ENCODE measurements at places on chromosomes 2 and 18. TPM values are rescaled to one million over a fixed set of nuclear protein-coding genes. Genes with fewer than 3 reads are reported as not detected.

The DSC1 gene
- not detected for total RNA-seq

The NGEF gene
- total RNA-seq: not detected

The PLGLB2 gene
- total RNA-seq: not detected

The TXNL1 gene
- 66.5 TPM for total RNA-seq

The PREB gene
- total RNA-seq: 95.3 TPM

The TUBA4B gene
- not detected for total RNA-seq

The CHST9 gene
- not detected for total RNA-seq

The FAP gene
- 2.3 TPM for total RNA-seq

The CCDC178 gene
- total RNA-seq: 0.13 TPM

The TTN gene
- total RNA-seq: under 0.01 TPM

The HOXD8 gene
- 14.5 TPM for total RNA-seq

The ACMSD gene
- not detected for total RNA-seq

The ALK gene
- total RNA-seq: 4.8 TPM

The SERPINB3 gene
- not detected for total RNA-seq

The TMEM247 gene
- not detected for total RNA-seq

The CRYGC gene
- not detected for total RNA-seq

GRCh38 chr2:50143822-50144575, 887.9 kb downstream of the NRXN1 start:
- peak; percentile 86 for DNase-seq

- DNase-seq: no peak
Observed at GRCh38 chr18:23596183-23596582, 9.9 kb upstream of the NPC1 start.

DNA sequence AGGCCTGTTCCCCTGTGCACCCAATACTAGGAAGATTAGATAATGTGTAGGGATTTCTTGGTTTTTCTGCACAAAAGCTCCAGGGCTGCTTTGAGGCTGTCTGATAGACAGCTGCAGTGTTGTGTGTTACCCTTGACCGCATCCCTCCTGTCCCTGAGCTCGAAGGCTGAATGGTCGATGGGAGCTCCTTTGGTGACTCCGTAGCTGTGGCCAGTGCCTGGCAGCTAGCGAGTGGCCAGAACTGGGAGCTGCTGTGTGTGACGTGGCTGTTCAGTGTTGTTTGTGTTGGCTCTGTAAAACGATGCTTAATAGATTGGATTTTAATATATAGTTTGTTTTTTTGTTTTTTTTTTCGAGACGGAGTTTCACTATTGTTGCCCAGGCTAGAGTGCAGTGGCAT, 170.0 kb downstream of the AGAP1 start:
- DNase-seq: no peak

GRCh38 chr18:29871246-29871645, 1171.3 kb downstream of the DSC3 start:
- DNase-seq: peak; percentile 15

GRCh38 chr18:58896268-58896667, 31.6 kb downstream of the ZNF532 start:
- no peak for DNase-seq

- DNase-seq: no peak
Observed at GRCh38 chr2:25270061-25270460, 71.7 kb downstream of the DNMT3A start.

DNA sequence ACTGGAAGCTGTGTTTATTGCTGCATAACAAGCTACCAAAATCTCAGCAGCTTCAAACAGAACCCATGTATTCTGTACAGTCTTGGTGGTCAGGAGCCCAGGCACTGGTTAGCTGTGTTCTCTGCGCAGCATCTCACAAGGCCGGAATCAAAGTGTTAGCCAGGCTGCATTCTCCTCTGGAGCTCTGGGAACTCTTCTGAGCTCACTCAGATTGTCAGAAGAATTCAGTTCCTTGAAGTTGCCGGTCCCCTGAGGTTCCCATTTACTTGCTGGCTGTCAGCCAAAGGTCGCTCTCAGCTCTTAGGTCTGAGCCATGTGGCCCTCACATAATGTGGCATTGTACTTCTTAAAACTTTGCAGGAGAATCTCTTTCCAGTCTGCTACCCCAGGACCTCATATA, 123.6 kb upstream of the SMIM21 start:
- peak; percentile 9 for DNase-seq

- DNase-seq: no peak
Observed at GRCh38 chr2:146503366-146503765, 1341.5 kb upstream of the ACVR2A start.

DNA sequence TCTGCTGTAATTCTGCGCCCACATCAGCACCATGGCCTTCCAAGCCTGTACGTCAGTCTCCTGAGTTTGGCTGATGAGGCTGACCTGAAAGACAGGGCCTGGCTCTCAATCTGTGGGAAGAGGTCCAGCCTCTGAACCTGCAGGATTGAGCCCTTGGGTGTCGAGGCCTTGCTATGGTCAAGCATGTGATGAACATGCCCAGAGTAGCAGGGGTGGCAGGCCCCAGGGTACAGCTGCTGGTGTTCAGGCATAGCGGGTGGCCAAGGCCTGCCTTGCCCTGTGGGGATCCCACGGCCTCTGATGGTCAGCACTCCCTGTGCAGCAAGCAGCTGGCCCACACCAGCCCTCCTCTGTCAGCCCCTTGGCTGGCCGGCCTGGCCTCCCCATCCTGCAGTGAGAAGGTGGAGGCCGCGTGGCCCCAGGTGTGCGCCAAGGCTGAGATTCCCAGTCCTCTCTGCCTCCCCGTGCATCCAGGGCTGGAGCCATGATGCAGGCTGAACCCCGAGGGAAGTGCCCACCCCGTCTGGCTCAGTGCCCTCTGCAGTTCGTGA, 298.4 kb downstream of the NDUFA10 start:
- DNase-seq: no peak

- no peak for DNase-seq
Observed at GRCh38 chr2:75707901-75708300, 2.8 kb downstream of the GCFC2 start.

DNA sequence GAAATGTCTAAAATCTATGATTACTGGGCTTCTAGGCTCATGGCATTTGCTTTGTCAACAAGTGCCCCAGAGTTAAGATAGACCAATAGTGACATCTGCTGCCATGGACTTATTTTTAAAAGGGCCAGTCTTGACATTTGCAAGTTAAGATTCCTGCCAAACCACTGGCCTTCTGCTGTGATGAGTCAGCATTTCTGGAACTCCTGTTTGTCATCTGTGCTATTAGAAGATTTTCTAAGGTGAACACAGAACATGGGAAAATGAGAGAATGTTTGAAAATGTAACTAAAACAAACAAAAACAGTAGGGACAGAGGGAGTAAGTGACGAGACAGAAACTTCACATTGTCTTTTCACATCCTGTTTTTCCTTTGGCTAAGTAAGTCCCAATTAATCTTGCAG, 93.7 kb upstream of the WDR75 start:
- peak; percentile 54 for DNase-seq

DNA sequence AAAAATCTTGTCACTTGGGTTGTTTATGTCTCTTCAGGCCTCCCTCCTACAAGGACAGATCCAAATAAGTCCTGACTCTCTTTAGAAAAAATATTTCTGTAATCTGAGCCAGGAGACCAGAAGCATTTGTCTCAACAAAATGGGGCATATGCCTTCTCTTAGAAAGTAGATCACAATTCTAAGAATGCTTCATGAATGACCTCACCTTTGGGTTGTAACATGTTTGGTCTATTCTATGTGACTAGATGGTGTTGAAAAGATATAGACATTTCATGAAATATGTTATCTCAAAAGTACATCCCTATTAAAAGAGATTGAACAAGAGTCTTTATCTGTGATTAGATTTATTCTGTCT, 159.0 kb upstream of the SETBP1 start:
- DNase-seq: no peak

DNA sequence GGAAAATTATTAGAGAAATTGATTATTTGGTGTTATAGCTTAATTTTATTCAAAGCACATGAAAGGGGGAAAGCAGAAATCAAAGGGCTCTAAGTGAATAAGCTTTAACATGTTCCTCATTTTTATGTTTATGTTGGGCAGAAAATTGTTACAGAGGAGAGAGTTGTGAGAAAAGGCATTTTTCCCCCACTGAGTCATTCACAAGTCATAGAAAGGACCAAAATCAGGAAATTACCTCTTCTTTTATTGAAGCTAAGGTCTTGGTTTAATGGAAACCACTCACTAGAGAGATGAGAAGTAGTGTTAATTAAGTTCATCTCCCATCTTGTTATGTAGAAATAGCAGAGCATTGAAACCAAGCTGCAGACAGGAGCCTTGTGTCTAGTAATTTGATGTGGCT, 175.3 kb upstream of the THUMPD2 start:
- no peak for DNase-seq

- no peak for DNase-seq
Observed at GRCh38 chr2:199984755-199985154, 29.4 kb downstream of the MAIP1 start.

GRCh38 chr18:14089781-14090180, 42.5 kb downstream of the ZNF519 start:
- DNase-seq: no peak

GRCh38 chr2:105755895-105756294, 11.2 kb downstream of the NCK2 start:
- no peak for DNase-seq

- no peak for DNase-seq
Observed at GRCh38 chr18:31657823-31658669, 26.3 kb downstream of the B4GALT6 start.

DNA sequence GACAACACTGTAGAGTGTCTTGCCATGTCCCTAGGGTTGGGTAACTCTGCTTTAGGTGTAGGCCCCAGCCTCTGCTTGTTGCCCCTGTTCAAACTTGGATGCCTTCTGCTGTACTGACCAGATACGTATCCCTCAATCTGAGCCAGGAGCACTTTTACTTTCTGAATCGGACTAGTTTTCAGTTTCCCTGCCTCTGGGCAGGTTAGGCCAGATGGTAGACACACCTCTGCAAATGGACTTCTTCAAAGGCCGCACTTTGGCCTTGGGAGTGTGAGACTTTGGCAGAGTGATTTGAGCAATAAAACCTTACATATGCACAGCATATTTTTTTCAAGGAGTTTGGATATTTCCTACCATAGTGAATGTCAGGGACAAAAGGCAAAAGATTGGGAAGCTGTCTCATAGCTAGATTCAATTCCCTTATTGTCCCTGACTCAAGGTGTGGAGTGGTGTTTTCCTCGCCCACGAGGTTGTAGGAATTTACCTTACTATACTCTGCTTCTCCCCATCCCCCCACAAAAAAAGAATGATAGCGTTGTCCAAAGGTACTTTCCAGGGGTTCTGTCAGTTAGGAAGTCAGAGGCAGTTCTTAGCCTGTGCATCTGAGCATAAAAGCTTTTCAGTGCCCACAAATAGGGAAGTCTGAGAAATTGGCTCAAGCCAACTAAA, 15.3 kb upstream of the PARD3B start:
- DNase-seq: no peak

DNA sequence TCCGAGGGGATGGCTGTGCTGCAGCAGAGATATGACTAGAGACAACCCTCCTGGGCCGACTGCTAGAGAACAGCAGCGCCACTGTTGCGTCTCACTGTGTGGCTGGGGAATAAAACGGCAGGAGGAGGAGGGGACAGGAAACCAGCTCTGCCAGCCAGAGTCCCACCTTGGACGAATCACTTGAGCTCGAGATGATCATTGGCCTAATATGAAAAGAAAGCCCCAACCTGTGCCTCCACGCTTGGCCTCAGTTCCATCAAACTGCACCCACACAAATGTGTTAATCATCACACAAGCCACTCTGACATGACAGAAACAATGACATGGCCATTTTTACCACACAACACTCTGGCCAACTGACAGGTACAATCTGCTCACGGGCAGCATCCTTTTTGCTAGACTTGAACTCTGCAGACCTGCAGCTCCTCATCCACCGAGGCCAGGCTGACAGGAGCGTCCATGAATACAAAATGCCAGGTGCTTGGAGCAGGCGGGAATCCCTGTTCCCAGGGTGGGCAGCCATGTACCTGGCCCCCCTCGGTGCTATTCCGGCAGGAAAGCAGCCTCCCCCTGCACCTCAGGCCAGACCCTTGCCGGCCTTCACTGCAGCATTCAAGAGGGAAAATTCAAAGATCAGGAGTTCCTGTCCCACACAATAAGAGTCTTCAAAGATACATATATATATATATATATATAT, 52.3 kb downstream of the PARD6G start:
- DNase-seq: no peak

DNA sequence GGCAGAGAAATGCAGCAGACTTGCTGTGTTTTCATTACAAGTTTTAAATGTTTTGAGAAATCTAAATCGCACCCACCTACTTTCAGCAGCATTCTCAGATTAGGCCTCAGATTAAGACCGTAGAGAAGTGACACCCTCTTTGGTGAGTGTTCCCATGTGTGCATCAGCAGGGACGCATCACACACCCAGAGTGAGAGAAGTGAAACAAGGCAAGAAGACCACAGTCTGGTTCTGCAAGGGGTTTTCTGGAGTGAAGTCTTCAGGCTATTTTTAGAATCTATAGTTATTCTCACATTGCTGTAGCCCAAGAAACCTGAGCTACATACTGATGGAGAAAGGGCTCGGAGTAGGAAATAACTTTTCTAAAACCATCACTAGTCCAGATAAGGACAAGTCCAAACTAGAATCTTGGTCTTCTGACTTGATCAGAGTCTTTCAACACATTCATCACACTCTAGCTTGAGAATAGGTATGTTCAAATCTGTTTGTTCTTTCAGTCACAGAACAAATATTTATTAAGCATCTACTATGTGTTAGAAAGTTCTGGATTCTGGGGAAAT, 1216.6 kb upstream of the PIK3C3 start:
- no peak for DNase-seq

DNA sequence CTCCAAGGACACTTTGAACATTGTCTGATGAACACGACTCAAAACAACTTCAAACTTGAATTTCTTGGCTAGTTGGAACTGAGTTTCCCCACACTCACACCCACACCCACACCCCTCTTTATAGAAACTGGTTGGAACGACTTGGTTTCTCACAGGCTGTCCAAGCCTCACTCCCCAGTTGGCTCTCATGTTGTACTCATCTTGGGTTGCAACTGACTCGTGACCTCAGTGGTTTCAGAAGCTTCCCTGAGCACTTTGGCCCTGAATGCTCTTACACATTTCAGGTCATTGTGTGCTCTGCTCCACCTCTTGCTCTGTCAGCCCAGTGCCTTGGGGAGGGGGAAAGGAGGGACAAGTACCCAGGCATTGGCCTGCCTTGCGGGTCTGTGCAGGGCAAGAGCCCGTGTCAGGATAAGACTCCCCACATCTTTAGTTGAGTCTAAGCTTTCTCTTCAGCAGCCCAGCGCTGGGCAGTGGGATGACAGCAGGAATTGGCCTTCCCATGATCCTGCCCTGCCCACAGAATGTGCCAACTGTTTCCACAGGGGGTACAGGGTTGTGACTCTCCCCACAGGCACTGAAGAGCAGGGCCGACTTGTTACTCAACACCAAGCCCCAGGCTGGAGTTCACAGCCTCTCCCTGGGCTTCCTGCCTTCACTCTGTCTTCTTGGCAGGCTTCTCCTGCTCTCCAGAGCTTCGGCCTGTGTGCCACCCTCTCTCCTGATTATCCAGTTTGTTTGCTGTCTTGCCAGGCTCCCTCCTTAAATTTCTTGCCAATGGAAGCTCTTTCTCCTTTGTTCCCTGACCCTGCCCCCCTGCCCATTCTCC, 104.6 kb downstream of the RTN4 start:
- DNase-seq: peak; percentile 51

GRCh38 chr2:237264480-237265219, 149.3 kb downstream of the COL6A3 start:
- no peak for DNase-seq
